Cerebellum (tissue), 4 donors: ENCODE measurements at places on chromosomes 1 and 21. TPM values are rescaled to one million over a fixed set of nuclear protein-coding genes. Genes with fewer than 3 reads are reported as not detected.

The TINAGL1 gene
- total RNA-seq = 4.5 TPM

The TPTE gene
- total RNA-seq = not detected

The CYP4B1 gene
- 0.27 TPM for total RNA-seq

The LCE1E gene
- not detected for total RNA-seq

The SLC1A7 gene
- total RNA-seq = not detected

The NEK2 gene
- 10.3 TPM for total RNA-seq

The LCE6A gene
- total RNA-seq = not detected

The TNNT2 gene
- not detected for total RNA-seq

The FNDC5 gene
- total RNA-seq = 41.5 TPM

The NUP210L gene
- total RNA-seq = not detected

The ALG14 gene
- 3.2 TPM for total RNA-seq

The SESN2 gene
- 3.2 TPM for total RNA-seq

The VASH2 gene
- total RNA-seq = 52.3 TPM

The GCSAML gene
- total RNA-seq = 0.36 TPM

The DIO1 gene
- not detected for total RNA-seq

The EVI5 gene
- 51.3 TPM for total RNA-seq

The KDF1 gene
- total RNA-seq = not detected

The LRRC53 gene
- 0.27 TPM for total RNA-seq

The YBX1 gene
- 593 TPM for total RNA-seq

The S100A7 gene
- not detected for total RNA-seq

The HSD3B2 gene
- total RNA-seq = not detected

The VHLL gene
- 0.64 TPM for total RNA-seq

The RIMS3 gene
- 28.9 TPM for total RNA-seq

The MTX1 gene
- total RNA-seq = 9.3 TPM

The TRPM2 gene
- total RNA-seq = 4.0 TPM

The VPS26C gene
- total RNA-seq = 44.1 TPM

The ZNF695 gene
- total RNA-seq = 11.9 TPM

The RXFP4 gene
- total RNA-seq = not detected

The CCDC27 gene
- total RNA-seq = not detected

The TMEM200B gene
- 0.82 TPM for total RNA-seq

The OLFML2B gene
- 3.9 TPM for total RNA-seq

The RXRG gene
- 0.36 TPM for total RNA-seq

The FAM72B gene
- total RNA-seq = 1.7 TPM

The CHI3L2 gene
- total RNA-seq = not detected

The PGLYRP3 gene
- not detected for total RNA-seq

The MROH7 gene
- 2.6 TPM for total RNA-seq

The IVL gene
- not detected for total RNA-seq

The LCE1D gene
- total RNA-seq = not detected

The TTC22 gene
- total RNA-seq = 0.18 TPM

The WDR64 gene
- total RNA-seq = not detected

The SPRR1B gene
- not detected for total RNA-seq

The NBL1 gene
- 12.5 TPM for total RNA-seq

The DUSP12 gene
- total RNA-seq = 70.4 TPM

The C1orf116 gene
- 0.09 TPM for total RNA-seq

The CDCA8 gene
- 3.6 TPM for total RNA-seq

The CSF3R gene
- total RNA-seq = 3.4 TPM

The FABP3 gene
- total RNA-seq = 17.9 TPM

The RGS18 gene
- 0.82 TPM for total RNA-seq

The PTPN22 gene
- total RNA-seq = 0.36 TPM

The GOLT1A gene
- 0.54 TPM for total RNA-seq

The TMEM53 gene
- total RNA-seq = 4.7 TPM

The FBLIM1 gene
- total RNA-seq = 8.9 TPM

The LCE1A gene
- total RNA-seq = not detected

The GSTM1 gene
- total RNA-seq = 5.1 TPM

The PALMD gene
- 6.1 TPM for total RNA-seq

The MROH9 gene
- not detected for total RNA-seq

The CASQ1 gene
- 1.3 TPM for total RNA-seq

The SPRR2E gene
- total RNA-seq = not detected
